ENCODE measurements at places on chromosomes 16 and 17.

- DNase-seq = no peak
These were observed 17.0 kb downstream of the ENPP7 start for GRCh38 chr17:79747508-79748294.

- DNase-seq = no peak
These were observed 21.9 kb upstream of the NXPH3 start for GRCh38 chr17:49553676-49554335.

DNA sequence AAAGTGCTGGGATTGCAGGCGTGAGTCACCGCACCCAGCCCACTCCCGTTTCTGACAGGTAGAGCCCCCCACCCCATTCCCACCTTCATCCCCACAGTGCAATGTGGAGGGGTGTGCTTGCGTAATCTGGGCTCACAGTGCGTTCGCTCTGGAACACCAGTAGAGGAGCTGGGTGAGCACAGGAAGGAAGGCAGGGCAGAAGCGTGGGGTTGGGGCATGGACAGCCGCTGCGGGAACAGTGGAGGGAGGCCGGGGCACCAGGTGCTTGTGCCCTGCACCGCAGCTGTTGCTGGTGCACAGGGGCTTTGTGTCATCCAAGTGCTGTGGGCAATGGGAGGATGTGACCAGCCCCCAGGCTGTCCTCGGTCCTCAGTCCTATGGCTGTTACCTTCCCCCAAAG, 24.7 kb downstream of the KDM8 start:
- peak; percentile 15 for DNase-seq

- DNase-seq = no peak
These were observed 129.8 kb downstream of the CLEC16A start for GRCh38 chr16:11074131-11074530.
